Astrocyte of the hippocampus (primary cell): ENCODE measurements at places on chromosomes 13 and 19.

- no peak for DNase-seq
Measured at GRCh38 chr19:39304701-39305571, 8.7 kb downstream of the IFNL1 start.

DNA sequence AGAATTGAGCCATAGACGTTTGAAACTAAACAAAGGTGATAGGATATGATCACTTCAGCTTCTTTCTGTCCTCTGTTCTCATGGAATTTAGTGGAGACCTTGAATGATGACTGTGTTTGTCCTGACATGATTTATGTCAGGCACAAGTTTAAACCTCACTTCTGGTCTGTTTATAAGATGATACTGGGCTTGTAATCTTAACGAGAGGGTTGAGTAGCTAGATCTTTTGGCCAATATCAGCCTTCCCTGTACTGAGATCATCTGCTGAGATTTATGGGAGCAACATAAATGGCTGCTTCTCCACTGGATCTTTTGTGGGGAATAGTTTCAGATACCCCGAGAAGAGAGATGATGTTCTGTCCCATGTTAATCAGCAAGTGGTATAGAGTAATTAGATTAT lies 121.8 kb upstream of the OBI1 start:
- DNase-seq: no peak

DNA sequence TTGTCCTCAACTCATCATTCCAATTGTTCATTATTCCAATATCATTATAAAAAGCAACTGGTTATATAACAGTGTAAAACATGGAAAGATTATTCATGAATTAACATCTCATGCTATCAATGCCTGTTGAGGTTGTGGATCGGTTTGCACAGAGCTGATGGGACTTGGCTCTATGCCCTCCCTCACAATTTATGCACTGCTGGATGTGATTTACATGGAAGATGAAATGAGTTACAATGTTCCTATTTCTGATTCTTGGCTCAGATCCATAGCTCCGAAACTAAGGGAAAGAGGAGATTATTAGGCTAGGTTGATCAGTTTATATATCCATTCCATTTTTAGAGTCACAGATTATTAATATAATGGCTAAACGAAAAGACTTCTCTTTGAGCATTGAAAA lies 38.6 kb downstream of the SCEL start:
- DNase-seq: no peak

- DNase-seq: peak; percentile 7
Measured at GRCh38 chr13:35598233-35598632, 121.7 kb upstream of the MAB21L1 start.

- no peak for DNase-seq
Measured at GRCh38 chr19:4814625-4815425, 16.7 kb downstream of the TICAM1 start.

DNA sequence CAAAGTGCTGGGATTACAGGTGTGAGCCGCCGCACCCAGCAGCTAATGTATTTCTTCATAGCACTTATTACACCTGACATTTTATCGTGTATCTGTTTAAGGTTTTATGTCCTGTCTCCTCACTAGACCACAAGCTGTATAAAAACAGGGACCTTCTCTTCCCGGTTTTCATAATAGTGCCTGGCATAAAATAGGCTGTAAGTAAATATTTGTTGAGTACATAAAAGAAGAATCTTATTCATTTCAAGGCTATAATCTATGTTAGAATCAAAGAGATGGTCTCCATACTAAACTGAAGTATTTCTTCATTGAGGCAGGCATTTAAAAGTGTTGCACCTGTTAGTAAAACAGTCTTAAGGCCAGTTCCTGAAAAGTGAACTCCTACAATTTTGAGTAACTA lies 194.0 kb downstream of the SHISA2 start:
- DNase-seq: no peak

- no peak for DNase-seq
Measured at GRCh38 chr19:50476907-50477238, 225 bp upstream of the GARIN5A start.

- peak; percentile 39 for DNase-seq
Measured at GRCh38 chr13:50679321-50679720, 164.2 kb downstream of the DLEU7 start.

GRCh38 chr19:41595258-41595889 lies 19.4 kb downstream of the CEACAM21 start:
- peak; percentile 70 for DNase-seq

DNA sequence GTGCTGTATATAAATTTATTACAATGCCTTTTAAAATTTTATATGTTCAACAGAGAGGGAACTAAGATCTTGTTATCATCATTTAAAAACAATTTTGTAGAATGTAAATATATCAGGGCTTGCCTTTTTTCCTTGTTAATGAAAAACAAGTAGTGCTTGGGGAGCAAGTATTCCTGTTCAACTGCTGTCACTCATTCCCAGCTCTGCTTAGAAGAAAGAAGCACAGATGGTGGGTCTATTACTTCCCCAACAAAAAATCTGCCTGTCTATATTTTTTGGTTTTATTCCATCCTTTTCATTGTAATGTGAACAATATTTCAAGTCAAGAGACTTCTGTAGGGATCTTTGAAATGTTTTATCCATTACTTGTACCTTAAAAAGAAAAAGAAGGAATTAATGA lies 503.9 kb downstream of the GPC5 start:
- no peak for DNase-seq

GRCh38 chr19:17389957-17390664 lies 3.9 kb downstream of the CCDC194 start:
- DNase-seq: peak; percentile 37

DNA sequence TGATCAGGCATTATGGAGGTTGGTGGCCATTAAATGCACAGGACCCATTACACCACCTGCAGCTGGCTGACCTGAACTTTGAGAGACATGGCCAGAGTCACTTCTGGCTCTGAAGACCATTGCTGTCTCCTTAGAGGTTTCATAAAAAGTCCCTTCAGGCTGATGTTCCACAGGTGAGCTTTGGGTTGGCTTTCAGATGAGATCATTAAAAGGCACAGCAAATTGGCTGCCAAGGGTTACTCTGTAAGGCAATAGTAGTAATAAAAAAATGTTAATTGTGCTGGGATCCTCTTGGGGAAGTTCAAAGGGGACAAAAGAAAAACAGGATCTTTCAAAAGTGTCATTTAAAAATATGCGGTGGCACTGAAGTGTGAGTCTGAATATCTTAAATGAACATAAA lies 4.2 kb downstream of the OLFM4 start:
- no peak for DNase-seq

- no peak for DNase-seq
Measured at GRCh38 chr13:37037241-37037640, 22.2 kb downstream of the SUPT20H start.

DNA sequence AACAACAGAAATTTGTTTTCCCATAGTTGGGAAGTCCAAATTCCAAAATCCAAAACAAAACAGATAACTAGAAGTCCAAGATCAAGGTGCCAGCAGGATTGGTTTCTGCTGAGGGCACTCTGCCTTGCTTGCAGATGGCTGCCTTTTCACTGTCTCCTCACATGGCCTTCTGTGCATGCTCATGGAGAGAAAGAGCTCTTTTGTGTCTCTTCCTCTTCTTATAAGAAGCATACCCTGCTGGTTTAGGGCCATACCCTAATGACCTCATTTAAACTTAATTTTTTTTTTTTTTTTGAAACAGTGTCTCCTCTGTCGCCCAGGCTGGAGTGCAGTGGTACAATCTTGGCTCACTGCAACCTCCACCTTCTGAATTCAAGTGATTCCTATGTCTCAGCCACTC lies 1974.1 kb upstream of the PCDH20 start:
- DNase-seq: no peak
